ENCODE measurements at places on chromosomes 2 and 18. TPM values are rescaled to one million over a fixed set of nuclear protein-coding genes. Genes with fewer than 3 reads are reported as not detected.

Gene TFCP2L1
- total RNA-seq = 0.05 TPM

Gene MFF
- total RNA-seq = 78.3 TPM

Gene DSC3
- total RNA-seq = 0.02 TPM

Gene ALPI
- total RNA-seq = not detected

Gene ABCB11
- not detected for total RNA-seq

Gene CNDP1
- not detected for total RNA-seq

Gene ACOXL
- total RNA-seq = not detected

Gene INPP5D
- total RNA-seq = 40.5 TPM

Gene CHRND
- not detected for total RNA-seq

Gene SIX3
- not detected for total RNA-seq

Gene ZNF892
- 3.8 TPM for total RNA-seq

Gene RAPH1
- 9.9 TPM for total RNA-seq

Gene TMEM198
- 2.4 TPM for total RNA-seq

Gene CCDC141
- total RNA-seq = 4.3 TPM

Gene CRYGC
- total RNA-seq = not detected

Gene WDPCP
- 8.2 TPM for total RNA-seq

Gene PLEKHB2
- 42.4 TPM for total RNA-seq

Gene SKOR2
- total RNA-seq = 0.14 TPM

Gene RGPD3
- 0.14 TPM for total RNA-seq

Gene ACADL
- not detected for total RNA-seq

Gene KIF5C
- 14.1 TPM for total RNA-seq

Gene THOC1
- 62.1 TPM for total RNA-seq

Gene MOB1A
- total RNA-seq = 96.6 TPM

Gene MIB1
- total RNA-seq = 24.7 TPM

Gene YPEL5
- total RNA-seq = 35.8 TPM

Gene ERBB4
- not detected for total RNA-seq

Gene VWC2L
- not detected for total RNA-seq

Gene CTAGE1
- not detected for total RNA-seq

Gene SERPINB3
- not detected for total RNA-seq

Gene LOXHD1
- total RNA-seq = 0.07 TPM

Gene OR6B2
- total RNA-seq = not detected

Gene RAD51AP2
- total RNA-seq = not detected

Gene METTL4
- 12.8 TPM for total RNA-seq

Gene VIT
- total RNA-seq = not detected

Gene KYNU
- not detected for total RNA-seq

Gene UGT1A4
- not detected for total RNA-seq

Gene ARHGAP15
- total RNA-seq = 62.6 TPM

Gene HMSD
- 26.7 TPM for total RNA-seq

Gene DLX1
- not detected for total RNA-seq
